Stimulated activated CD8-positive, alpha-beta memory T cell treated with anti-CD3 and anti-CD28 coated beads, Interleukin-7, amount 100 ng/mL, for 48 hours (primary cell): ENCODE measurements at places on chromosomes 1 and 21.

DNA sequence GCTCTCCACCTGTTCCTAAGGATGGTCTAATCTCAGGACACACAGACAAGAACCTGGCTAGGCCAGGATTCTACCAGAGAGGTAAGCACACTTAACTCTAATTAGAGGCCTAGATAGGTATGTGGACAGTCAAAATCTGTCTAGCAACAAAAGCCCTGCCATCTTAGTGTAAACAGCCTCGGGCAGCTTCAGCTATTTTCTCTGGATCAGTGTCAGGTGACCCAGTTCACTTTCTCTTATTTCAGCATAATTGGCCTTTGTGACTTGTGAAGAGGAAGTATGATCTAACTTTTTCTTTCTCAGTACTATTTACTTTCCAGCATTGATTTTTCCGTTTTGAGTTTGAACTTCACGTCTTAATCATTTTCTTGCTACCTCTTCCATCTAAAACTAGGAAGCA is 217.7 kb downstream of the CRB1 start:
- no peak for DNase-seq

DNA sequence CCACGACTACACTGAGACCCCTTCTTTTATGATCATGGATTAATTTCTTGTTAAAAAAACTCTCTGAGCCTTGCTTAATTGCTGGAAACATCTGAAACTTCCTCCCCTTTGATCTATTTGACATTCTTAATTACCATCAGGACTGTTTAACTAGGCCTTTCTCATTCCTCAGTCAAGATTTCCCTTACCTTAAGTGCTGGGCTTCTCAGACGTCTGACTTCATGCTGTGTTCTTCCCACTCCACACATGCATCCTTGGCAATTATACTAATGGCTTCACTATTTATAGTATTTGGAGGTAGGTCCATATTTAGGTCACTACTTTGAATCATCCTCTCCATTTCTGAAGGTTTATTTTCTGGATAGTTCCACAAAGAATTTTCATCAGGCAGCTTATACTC is 341.3 kb upstream of the TMPRSS15 start:
- DNase-seq = no peak

GRCh38 chr1:25914074-25914995 is 8.1 kb upstream of the STMN1 start:
- no peak for DNase-seq

GRCh38 chr1:229284887-229285286 is 14.0 kb downstream of the RAB4A start:
- DNase-seq = no peak
